Tibial artery (tissue), 4 donors: ENCODE measurements at places on chromosomes 6 and 20.
A peak's percentile ranks its signal among the peaks of the same experiment; 100 is the strongest.

DNA sequence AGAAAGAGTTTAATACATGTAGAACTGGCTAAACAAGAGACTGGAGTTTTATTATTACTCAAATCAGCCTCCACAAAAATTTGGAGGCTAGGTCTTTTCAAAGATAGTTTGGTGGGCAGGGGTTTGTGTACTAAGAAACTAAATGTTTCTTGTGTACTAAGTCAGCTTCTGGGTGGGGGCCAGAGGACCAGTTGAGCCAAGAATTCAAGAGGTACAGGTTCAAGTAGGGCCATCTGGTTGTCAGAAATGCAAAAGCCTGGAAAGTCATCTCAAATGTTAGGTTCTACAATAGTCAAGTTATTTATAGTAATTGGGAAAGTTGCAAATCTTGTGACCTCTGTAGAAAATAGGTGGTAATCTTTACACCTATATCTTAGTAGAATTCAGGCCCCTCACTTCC, 51.7 kb downstream of the CEP43 start:
- no peak for DNase-seq

DNA sequence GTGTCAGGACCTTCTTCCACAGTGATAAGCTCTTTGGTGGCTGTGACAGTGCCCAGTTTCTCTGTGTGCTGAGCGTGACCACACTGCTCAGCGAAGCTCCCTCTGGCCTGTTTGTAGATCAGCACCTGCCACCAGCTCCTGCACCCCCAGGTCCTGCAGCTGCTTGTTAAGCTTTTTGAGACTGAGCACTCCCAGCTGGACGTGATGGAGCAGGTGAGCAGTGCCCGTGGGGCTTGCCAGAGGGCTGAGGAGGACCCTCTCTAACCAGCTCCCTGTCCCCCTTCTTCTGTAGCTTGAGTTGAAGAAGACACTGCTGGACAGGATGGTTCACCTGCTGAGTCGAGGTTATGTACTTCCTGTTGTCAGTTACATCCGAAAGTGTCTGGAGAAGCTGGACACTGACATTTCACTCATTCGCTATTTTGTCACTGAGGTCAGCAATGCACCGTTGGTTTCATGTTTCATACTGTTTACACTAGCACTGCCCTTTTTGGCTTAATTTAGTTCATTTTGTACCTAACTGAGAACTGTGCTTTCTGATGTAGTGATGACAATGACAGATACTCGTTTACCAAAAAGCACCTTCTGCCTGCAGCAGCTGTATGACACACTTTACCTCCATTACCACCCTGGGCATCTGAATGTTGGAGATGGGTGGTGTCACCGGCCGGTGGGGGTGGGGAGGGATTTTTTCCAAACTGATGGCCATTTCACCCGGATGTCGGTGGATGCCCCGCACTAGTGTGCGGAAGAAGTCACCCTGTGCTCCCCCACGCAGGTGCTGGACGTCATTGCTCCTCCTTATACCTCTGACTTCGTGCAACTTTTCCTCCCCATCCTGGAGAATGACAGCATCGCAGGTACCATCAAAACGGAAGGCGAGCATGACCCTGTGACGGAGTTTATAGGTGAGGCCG, 12.5 kb downstream of the NELFCD start:
- DNase-seq: peak; percentile 57

- DNase-seq: no peak
These were observed 15.7 kb downstream of the PPARD start for GRCh38 chr6:35358086-35358485.

DNA sequence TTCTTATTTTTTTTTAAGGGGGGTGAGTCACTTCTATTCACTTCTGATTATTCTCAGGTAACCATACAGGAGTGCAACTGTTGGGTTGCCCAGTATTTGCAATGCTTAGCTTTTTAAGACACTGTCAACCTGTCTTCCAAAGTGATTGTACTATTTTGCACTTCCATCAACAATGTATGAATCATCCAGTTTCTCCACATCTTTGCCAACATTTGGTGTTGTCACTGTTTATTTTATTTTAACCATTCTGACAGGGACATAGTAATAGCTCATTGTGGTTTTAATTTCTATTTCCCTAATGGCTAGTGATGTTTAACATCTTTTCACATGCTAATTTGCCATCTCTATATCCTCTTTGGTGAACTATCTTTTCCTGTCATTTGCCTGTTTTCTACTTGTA, 1.4 kb upstream of the SLC13A3 start:
- no peak for DNase-seq

GRCh38 chr6:89862273-89862672, 32.0 kb upstream of the GJA10 start:
- no peak for DNase-seq

- DNase-seq: no peak
These were observed 66.4 kb downstream of the PKHD1 start for GRCh38 chr6:52020945-52021570.

GRCh38 chr6:119915971-119916370, 566.4 kb upstream of the MAN1A1 start:
- DNase-seq: no peak

GRCh38 chr6:64489763-64490162, 854.2 kb downstream of the PHF3 start:
- no peak for DNase-seq

- peak; percentile 41 for DNase-seq
These were observed 136.4 kb downstream of the MTFR2 start for GRCh38 chr6:136113736-136114173.

GRCh38 chr6:5214570-5215052, 46.1 kb downstream of the LYRM4 start:
- DNase-seq: no peak

DNA sequence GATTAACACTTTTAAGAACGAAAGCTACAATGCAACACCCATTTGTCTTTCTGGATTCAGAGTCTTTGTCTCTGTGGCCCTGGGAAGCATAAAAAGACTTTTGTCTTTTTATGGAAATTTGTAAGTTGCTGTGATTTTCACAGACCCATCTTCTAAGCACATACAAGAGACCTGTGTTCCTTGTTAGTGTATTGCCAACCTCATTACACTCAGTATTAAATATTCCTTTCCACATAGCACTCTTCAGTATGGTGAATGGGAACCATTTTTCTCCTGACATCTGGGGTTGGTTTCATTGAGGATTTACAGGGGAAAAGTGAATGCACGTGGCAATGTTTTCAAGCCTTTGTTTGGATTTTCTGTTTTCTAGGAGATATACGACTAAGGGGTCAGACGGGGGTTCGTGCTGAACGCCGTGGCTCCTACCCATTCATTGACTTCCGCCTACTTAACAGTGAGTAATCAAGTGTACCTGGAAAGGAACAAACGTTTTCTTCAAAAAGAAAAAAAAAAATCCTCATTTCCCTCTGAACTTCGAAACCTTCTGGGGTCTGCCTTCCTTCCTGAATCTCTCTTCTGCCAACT, 141.7 kb downstream of the MTFR2 start:
- DNase-seq: no peak

DNA sequence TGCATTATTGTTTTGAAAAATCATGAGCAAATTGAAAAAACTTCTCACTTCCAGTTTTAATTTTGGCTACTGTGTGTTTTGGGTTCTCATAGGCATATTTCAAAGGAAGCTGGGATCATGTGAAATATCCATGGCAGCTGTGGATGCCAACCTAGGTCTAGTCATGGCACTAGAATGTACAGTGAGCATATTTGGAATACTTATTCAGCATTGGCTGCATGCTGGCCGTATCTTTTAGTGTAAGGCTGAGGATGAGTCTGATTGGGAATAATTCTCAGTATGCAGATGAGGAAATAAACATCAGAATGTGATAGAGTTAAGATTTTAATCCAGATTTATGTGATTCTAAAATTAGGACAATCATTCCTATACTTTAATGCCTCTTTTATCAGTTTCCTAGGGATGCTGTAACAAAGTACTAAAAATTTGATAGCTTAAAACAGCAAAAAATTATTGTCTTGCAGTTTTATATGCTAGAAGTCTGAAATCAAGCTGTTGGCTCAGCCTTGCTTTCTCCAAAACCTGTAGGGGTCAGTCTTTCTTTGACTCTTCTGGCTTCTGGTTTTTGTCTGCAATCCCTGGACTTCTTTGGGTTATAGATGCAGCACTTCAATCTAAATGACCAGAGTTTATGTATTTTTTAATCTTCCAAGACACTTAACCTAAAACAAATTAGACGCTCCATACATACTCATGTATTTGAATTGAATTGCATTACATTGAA, 37.7 kb upstream of the DEFB112 start:
- DNase-seq: no peak

GRCh38 chr20:2652724-2653555, 508 bp downstream of the NOP56 start:
- peak; percentile 40 for DNase-seq

- DNase-seq: no peak
These were observed 89.8 kb downstream of the TOX2 start for GRCh38 chr20:44004306-44004915.

DNA sequence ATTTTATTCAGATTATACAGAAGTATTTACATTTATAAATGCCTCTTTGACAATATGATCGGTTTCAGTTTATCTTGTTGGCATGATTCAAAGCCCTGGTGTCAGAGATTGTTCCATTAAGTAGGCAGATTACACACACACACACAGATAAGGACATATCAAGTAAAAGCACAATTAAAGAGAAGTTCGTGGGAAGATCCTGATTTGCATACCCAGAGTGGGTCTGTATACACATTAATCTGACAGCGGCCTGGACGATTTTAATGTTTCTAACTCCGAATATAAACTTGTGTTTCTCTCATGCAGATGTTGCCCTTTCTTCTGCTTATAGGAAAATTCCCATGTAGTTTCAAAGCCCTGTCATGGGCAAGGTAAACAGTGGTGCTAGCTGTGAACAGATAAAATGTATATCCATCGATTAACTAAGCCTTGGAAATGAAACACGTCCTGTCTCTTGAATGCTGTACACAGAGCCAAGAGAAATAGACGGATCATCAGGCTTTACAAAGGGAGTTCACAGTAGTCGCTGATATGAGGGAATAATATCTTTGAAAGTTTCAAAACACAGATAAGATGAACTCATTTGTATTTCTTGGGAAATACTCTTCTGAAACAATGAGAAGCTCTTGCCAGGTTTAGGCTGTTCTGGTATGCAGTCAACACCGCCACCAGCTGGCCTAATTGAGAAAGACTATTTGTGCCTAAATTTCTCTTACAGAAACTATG, 108.2 kb upstream of the GMDS start:
- DNase-seq: peak; percentile 75

- DNase-seq: no peak
These were observed 2.4 kb upstream of the CST3 start for GRCh38 chr20:23640018-23640601.

DNA sequence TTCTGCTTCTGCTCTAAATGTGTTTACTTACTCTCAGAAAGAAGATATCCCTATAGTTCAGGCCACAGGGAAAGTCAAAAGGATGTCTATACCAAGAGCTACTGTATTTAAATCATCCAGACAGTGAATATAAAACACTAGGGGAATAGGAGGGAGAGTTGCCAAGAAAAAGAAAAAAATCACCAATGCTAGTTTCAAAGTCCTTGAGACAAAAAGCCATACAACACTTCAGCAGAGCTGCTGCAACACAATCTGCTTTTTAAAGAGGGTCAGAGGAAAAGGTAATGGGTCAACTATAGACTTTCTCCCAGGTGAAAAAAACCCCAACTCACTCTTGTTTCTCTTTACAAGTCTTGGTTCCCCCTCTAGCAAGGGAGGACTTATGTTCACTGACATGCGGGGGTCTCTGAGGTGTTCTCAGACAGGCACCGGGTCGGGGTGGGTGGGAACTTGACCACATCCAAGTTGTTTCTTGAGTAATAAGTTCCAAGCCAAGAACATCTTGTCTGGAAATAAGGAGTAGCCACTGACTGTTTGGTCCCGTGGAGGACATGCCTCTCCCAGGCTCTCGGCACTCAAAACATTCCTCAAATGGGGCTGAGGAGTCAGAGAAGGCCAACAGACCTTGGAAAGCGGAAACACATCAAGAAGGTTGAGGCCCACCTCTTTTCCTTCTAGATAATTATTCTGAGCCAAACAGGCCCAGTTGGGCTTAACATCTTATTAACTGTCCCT, 47.7 kb downstream of the GJA10 start:
- DNase-seq: no peak

DNA sequence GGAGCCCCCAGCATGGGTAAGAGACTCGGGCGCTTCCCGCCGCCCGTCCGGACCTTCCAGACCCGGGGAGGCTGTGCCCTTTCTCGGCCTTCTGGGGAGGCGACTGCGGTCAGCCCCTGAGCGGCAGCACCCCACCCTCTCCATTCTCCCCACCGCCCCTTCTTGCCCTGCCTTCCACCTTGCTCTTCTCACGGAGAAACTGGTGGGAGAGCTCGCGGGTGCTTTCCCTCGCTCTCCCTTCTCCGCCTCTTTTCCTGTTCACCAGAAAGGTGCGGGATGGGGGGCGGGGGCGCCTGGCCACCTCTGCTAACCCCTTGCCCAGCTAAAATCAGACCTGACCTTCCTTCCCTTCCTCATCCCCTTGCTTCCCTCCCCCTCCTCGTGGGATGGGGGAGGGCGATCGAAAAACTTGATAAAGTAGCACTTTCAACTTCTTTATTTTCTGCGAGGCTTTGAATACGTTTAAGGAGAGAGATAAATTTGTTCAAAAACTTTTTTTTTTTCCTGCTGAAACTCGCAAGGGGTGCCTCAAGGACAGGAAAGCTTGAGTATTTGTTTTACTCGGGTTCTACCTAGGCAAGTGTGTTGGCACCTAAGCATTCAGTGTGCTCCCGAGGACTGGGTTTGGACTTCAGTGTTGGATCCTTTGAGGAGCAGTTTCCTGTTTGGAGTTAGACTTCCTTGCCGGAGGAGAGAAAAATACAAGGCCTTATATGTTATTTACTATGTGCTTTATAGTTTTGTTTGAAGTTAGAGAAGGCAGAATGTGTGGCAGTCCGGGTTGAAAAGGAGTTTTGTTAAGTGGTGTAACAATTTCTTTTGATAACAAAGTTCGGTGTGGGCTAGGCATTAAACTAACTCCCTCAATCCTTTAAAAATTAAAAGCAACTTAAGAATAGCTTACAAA, 897 bp downstream of the CD2AP start:
- no peak for DNase-seq

- no peak for DNase-seq
These were observed 434.1 kb downstream of the RFPL4B start for GRCh38 chr6:112781241-112781640.

GRCh38 chr6:3381233-3381921, 75.5 kb downstream of the SLC22A23 start:
- peak; percentile 31 for DNase-seq

GRCh38 chr6:143196525-143197225, 136.0 kb downstream of the AIG1 start:
- DNase-seq: no peak

DNA sequence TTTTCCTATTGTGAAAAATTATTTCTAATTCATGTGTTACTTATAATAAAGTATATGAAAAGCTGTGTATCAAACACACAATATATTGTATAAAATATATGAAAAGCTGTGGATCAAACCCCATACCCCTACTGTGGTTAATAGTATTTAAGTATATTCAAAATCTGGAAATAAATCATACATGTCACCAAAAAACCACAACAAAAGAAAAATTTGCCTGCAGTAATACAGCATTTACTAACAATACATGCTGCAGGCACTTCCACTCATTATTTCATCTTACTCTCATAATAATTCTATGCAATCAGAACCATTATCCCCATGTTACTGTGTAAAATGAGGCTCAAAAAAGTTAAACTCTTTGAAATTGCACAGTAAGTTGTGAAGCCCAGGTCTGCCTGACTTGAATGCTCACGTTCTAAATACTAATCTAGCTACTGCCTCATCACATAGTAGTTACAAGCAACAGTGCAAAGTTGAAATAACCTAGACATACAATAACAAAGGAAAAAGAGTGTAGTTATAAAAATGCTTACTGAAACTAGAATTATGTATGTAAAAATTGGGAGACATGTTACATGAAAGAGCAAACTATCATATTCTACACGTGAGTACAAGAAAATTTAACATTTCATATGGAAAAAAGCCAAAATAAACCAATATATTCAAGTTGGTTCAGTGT, 61.7 kb downstream of the FAM217A start:
- no peak for DNase-seq
